ENCODE measurements at places on chromosomes 3 and 15.

DNA sequence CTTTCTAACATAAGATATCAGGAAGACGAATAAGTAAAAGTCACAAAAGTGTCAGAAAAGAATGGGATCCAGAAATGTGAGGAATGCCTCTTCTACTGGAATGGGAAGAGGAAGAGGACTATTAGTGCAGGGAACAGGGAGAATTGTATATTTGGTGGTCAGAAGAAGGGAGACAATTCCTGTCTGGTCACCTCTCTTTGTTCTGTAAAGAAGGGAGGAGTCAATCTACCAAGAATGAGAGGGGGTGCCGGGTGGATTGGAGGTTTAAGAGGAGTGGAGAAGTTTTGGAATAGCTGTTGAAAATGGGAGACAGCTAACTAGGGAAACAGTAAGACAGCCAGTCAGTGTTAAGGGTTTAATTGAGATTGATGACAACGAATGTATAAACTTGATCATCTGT lies 20.1 kb downstream of the COMMD2 start:
- DNase-seq: no peak

GRCh38 chr3:107668416-107668815 lies 145.7 kb downstream of the BBX start:
- no peak for DNase-seq

DNA sequence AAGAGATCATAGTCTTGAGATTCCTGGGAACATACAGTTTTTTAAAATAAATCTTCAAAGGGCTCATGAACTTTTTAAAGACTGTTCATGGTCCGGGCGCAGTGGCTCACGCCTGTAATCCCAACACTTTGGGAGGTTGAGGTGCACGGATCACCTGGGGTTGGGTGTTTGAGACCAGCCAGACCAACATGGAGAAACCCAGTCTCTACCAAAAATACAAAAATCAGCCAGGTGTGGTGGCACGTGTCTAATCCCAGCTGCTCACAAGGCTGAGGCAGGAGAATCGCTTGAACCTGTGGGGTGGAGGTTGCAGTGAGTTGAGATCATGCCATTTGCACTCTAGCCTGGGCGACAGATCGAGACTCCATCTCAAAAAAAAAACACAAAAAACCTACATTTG lies 41.4 kb upstream of the EIF3J start:
- DNase-seq: no peak

DNA sequence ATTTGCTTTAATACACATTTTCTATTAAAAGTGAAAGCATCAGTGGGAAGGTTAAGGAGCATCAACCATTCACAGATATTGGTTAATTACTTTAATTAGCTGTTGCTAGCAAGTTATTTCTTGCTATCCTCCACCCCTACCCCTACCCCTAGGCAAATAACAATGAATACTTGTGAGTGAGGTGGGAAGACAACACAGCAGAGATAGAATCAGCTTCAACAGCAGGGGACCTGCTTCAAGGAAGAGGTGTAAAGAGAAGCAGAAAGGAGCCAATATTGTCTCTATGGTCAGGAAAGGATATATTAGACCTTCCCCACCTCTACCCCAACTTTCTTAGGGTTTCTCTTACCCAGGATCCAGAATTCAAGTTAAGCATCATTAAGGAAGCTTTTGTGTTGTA lies 149.4 kb downstream of the SNRK start:
- no peak for DNase-seq

GRCh38 chr15:66795851-66796250 lies 93.8 kb downstream of the SMAD6 start:
- DNase-seq: no peak

- DNase-seq: no peak
Measured at GRCh38 chr3:116394365-116394764, 50.9 kb downstream of the LSAMP start.

GRCh38 chr3:57575966-57576626 lies 20.0 kb downstream of the PDE12 start:
- DNase-seq: peak; percentile 67

DNA sequence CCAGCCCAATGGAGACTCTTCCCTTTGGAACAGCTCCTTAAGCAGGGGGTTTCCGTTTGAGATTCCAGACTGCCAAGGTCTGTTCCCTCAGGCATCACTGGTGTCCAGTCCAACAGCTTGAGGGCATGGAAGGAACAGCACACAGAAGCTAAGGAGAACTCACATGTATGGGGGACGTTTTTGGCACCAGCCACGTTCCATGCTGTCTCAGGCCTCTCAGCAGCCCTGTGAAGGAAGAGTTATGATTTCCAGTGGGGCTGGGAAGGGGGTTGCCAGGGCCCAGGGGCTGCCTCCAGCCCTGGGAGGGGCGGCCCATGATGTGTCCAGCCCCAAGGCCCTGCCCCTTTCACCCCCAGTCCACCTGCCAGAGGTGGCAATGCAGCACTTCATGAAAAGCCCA lies 7.5 kb upstream of the RHO start:
- DNase-seq: no peak

GRCh38 chr15:23763021-23763420 lies 75.9 kb upstream of the NDN start:
- no peak for DNase-seq

GRCh38 chr3:115617591-115617990 lies 5.7 kb upstream of the GAP43 start:
- DNase-seq: no peak

DNA sequence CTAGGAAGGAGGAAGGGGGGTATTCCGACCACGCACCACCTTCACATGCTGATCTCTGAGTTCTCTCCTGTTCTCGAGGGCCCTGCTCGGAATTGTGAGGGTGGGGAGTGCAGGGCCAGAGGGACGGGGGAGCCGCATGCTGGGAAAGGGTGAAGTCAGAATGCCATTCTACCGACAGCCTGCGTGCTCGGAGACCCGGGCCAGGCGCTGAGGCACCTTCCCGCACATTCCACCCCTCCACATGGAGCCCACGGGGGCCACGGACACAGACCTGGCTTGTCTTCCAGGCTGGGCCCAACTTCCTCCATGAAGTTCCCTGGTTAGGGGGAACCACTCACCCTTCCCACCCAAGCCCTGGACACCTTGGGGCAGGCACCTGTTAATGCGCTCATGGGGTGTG lies 28.7 kb upstream of the PIGZ start:
- no peak for DNase-seq

- DNase-seq: no peak
Measured at GRCh38 chr3:99639579-99639978, 1.2 kb downstream of the COL8A1 start.

- DNase-seq: no peak
Measured at GRCh38 chr15:83973816-83974215, 261.8 kb upstream of the GOLGA6L4 start.

- DNase-seq: no peak
Measured at GRCh38 chr3:23834082-23834870, 28.5 kb downstream of the UBE2E1 start.

DNA sequence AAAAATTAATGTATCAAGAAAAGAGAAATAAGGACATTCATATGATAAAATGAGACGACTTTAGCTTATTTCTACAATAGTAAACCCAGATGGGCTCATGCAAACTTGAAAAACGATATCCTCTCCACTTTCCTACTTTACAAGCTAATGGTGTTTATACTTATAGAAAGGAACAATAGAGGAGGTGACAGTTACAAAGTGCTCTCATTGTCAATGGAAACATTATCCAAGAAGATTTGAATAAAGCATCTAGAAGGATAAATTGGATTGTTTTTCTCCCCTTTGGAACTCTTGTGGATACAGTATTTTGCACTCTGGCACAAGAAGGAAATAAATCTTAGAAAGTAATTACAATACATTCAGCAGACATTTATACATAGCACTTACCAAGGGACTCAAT lies 20.2 kb upstream of the CCDC66 start:
- DNase-seq: no peak

GRCh38 chr3:126057501-126057819 lies 26.5 kb downstream of the SLC41A3 start:
- no peak for DNase-seq

GRCh38 chr3:133188996-133189395 lies 150.8 kb downstream of the TMEM108 start:
- DNase-seq: no peak

Data from globus pallidus (tissue), 1 donor.